ENCODE measurements at places on chromosomes 3 and 15.

GRCh38 chr3:49495023-49495422, 25.0 kb downstream of the DAG1 start:
- DNase-seq, result no peak

DNA sequence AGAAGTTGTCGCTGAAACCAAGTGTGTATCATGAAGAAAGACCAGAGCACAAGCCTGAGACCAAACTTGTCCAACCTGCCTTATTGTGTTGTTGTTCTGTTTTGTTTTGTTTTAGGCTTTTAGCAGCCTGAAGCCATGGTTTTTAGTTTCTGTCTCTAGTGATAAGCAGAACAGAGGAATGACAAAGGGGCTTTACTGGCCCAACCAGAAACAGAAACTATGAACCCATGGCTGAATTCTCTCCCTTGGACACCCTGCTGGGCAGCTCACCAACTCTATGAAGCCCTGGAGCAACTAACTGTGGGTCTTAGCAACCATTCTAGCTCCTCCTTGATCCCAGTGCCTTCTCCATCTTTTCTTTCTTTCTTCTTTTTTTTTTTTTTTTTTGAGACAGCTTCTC, 30.3 kb downstream of the HCLS1 start:
- DNase-seq, result no peak

GRCh38 chr3:157117875-157118654, 41.9 kb downstream of the CCNL1 start:
- DNase-seq, result no peak

- no peak for DNase-seq
Observed at GRCh38 chr15:71532994-71533393, 277.4 kb upstream of the NR2E3 start.

GRCh38 chr15:31792611-31793199, 237.6 kb upstream of the CHRNA7 start:
- peak; percentile 52 for DNase-seq

GRCh38 chr15:39860200-39860599, 59.9 kb downstream of the GPR176 start:
- no peak for DNase-seq

- DNase-seq, result no peak
Observed at GRCh38 chr3:135970506-135971116, 5.1 kb downstream of the PPP2R3A start.

GRCh38 chr15:60697750-60698149, 218.8 kb upstream of the ICE2 start:
- no peak for DNase-seq

DNA sequence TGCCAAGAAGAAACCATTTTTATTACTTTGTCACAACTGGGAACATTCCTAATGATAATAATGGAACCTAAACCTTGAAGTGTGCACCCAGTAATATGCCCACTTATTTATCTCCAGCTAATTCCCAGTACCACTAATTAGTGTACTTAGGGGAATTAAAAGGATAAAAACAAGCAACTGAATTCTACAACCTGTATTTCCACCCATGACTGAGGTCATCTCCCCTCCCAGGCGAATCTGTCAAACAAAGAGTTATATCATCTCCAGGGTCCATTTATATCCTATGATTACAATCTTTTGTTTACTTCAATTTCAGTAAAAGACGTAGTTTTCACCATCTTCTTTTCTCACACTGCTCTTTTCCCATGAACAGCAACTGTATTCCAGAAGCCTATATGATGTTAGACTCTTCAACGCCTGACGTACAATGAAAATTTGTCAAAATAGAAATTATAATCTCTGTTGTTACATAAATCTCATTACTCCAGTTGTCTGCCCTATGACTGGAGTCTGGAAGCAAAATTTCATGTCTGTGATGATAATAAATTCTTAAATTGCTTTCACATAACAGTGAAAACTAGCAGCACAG, 177.6 kb downstream of the GOLIM4 start:
- no peak for DNase-seq

DNA sequence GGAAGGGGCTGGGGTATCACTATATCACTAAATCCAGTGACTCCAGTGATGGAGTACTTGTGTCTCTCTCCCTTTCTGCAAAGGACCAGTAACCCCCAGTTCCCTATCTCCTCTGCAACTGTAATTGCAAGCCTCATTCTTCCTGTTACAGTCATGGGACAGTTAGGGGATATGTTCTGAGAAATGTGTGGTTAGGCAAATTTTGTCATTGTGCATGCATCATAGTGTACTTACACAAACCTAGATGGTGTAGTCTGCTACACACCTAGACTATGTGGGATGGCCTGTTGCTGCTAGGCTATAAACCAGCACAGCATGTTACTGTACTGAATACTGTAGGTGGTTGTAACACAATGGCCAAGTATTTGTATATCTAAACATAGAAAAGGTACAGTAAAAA, 2.2 kb downstream of the VPS8 start:
- no peak for DNase-seq

DNA sequence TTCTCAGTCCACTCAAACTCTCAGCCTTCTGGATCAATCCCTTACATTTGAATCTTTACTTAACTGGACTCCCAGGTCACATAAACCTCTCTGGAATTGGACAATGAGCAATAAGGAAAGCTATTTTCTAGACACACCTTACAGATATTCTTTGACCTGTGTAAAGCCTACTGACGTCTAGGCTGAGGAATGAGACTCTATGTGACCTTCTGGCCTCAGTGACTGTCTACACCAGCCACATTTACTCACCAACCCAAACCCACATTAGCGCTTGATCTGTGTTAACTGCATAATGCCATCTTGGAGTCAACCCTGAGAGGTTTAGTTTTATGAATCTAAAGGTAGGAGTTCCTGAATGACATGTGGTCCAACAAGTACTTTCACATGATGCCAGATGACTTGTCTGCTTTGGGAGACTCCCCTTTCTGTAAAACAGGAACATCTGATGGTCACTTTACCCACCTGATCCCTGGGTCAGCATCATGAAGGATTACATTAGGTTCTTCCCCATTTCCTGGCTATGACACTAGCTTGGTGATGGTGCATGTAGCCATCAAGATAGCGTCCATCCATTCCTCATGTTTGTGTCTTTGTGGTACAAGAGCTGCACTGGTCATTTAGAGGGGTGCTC, 11.4 kb upstream of the COMMD2 start:
- DNase-seq, result no peak

DNA sequence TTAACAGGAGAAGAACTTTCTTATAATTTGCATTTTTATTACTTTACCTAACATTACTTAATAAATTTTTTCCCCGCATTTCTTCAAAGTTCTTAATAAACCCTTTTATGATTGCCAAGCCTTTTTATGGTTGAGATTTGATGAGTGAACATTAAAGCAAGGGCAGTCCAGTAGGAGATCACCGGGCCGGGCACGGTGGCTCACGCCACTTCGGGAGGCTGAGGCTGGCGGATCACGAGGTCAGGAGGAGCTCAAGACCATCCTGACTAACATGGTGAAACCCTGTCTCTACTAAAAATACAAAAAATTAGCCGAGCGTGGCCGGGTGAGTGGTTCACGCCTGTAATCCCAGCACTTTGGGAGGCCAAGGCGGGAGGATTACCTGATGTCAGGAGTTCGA, 61.4 kb upstream of the TRA2B start:
- no peak for DNase-seq

- no peak for DNase-seq
Observed at GRCh38 chr3:57821765-57822164, 65.7 kb downstream of the SLMAP start.

DNA sequence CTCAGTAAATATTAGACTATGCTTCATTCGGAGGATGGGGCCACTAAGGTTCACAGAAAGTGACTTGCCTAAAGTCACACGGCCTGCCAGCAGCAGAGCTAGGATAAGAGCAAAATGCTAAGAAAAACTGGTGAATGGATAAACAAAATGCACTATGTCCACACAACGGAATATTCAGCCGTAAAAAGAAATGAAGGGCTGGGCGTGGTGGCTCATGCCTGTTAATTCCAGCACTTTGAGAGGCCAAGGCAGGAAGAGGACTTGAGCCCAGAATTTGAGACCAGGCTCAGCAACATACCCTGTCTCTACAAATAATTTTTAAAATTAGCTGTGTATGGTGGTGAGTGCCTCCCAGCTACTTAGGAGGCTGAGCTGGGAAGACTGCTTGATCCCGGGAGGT, 7.7 kb downstream of the TKT start:
- no peak for DNase-seq

DNA sequence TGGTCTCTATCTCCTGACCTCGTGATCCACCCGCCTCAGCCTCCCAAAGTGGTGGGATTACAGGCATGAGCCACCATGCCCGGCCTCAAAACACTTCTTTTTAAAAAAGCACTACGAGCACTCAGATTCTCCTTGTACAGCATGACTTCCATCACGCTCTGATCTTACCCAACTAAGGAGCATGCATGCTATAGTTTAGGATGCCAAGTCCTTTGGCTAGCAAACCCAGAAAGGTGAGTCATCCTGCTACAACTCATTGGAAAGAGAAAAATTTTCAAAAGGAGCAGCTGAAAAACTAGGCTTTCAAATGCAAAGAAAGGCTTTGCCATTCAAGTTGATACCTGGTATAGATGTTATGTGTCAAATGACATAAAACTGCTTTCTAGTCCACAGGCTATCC, 70.3 kb upstream of the PRICKLE2 start:
- DNase-seq, result no peak

GRCh38 chr3:189995129-189995528, 125.6 kb downstream of the P3H2 start:
- no peak for DNase-seq

DNA sequence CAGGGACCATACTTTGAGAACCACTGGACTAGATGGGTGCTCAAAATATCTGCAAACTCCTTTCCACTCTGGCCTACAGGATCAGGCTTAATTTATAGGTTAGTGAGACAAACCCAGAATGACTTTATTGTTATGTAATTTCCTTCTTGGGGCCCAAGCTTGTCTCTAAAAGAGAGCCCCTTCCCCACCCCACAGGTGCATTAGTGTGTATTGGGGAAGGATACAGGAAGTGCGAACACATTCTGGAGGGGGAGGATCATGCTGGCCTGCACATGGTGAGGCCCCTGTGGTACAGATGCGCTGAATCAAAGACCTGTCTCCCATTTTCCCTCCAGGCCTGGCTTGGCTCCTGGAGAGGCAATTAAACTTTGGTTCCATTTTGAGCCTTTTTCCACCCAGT, 273.0 kb upstream of the LRTM1 start:
- DNase-seq, result no peak

DNA sequence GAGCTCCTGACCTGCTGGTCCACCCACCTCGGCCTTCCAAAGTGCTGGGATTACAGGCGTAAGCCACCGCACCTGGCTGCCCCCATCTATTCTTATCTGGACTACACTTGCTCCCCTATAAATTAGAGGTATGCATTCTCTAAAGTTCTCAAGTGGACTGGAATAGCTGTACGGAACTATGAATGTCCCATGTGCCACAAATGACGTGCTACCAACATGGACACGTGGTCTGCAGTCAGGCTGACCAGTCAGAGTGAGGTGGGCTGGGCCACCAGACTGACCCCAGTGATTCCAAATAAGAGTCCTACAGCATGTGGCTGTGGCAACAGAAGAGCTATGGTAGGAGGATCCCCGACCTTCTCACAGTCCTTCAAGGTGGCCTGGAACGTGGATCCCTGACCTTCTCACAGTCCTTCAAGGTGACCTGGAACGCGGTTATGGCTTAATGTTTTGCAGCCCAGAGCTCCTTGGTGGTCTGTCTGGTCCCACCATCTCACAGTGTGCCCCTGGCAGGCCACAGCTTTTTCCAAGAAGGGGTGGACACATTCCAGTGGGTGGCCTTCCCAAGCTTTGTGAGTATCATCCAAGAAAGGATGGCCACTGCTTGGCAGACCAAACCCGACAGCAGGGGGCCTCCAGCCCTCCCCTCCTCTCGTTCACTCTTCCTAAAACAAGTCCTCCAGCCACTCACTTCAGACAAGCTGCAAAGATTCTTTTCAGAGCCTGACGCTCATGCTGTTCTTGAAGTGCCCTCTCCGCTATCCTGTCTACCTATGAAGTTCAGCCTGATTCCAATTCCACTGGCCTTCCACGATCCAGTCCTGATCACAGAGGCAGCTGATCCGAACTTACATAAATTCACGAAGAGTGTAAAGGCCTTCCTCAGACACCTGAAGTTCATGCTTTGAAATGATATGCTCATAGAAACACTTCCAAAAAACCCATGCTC, 4.4 kb downstream of the ADAMTS17 start:
- DNase-seq, result no peak

DNA sequence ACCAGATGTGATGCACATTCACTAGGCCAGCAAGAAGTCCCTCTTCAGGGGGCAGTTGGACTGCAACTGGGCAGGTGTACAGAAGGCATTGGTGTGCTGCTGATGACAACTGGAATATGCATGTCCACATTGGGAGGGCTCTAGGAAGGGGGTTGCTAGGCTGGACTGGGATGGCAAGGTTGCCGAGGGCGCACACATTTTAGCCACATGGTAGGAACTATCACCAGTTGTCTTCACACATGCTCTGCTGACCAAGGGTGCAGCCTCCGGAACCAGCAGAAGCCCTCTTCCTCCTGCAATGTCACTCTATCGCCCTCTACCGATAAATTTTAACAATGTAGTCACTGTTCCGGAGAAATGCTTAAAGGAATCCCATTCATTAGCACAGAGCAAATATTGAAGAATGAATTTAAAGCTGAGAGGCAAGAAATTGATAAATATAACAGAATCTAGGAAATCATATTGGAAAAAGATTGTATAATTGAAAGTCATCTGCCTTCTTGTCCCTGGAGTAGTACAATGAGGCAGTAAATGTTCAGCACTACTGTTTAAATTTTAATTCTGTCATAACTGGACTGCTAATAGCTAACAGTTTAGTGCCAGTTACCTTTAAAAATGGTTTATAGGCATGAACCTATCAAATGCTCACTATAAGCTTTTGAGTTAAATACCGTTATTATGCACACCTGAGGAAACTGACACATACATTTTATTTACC, 22.6 kb upstream of the LYSMD4 start:
- no peak for DNase-seq

GRCh38 chr3:195188426-195188927, 82.5 kb downstream of the XXYLT1 start:
- no peak for DNase-seq

DNA sequence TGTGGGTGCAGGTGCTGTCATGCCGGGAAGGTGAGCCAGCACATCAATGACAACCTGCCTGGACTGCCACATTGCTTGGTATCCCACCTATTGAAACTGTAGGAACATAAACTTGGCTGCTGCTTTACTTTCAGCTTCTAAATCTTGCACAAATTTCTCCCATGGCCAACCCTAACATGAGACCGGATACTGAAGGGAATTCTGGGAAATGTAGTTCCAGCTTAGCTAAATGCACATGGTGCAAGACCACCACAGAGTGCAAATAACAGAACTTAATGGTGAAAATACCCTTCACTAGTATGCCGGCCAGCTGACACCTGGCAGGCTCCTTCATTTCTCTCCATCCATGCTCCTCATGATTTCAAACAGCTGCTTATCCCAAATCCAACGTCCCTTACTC, 247.4 kb downstream of the ARRDC4 start:
- no peak for DNase-seq

GRCh38 chr15:73750438-73750837, 2.7 kb downstream of the INSYN1 start:
- DNase-seq, result no peak

DNA sequence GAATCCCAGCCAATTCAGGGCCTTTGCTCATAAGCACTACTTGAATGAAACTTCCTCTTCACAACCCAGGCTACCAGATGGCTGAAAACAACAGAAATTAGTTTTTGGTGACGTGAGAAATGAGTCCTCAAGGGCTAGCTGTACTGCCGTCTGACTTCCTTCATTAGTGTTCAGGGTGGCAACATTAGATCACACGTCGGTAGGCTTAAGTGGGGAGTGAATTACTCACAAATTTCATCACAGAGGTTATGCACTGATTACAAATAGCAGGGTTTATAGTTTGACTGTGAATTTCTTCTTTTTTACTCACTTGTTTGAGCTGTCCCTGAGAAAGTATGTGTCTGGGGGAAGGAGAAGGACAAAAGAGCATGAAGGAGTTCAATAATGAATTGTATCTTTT, 397.2 kb downstream of the GAP43 start:
- DNase-seq, result no peak
